Glutamatergic neuron (in vitro differentiated cells): ENCODE measurements at places on chromosomes 6 and 20. TPM values are rescaled to one million over a fixed set of nuclear protein-coding genes. Genes with fewer than 3 reads are reported as not detected.
A peak's percentile ranks its signal among the peaks of the same experiment; 100 is the strongest.

DNA sequence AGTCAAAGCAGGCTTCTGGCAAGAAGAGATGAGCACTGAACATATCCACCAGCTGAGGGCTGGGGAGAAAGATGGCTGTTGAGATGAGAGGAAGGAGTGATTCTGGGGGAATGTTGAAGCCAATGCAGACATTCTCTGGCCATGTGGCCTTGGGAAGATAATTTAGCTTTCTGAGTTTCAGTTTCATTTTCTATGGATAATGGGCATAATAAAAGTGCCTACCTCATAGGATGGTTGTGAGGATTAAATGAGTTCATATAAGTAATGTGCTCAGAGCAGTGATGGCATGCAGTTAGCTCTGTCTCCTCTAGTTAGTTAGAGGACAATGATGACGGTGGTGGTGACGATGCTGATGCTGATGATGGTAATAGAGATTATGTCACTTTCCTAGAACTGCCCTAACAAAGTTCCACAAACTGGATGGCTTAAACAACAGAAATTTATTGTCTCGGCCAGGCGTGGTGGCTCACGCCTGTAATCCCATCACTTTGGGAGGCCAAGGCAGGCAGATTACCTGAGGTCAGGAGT is 18.5 kb upstream of the KCNK5 start:
- no peak for DNase-seq
- no peak overlapping the region for H3K4me3 ChIP-seq
- no peaks in the 10 kb centered on the region for H3K4me1 ChIP-seq
- no peaks in the 10 kb centered on the region for H3K36me3 ChIP-seq

GRCh38 chr20:63004607-63005364 is 2.0 kb downstream of the BHLHE23 start:
- peaks cover 7% of the 10 kb centered on the region for H3K27me3 ChIP-seq
- H3K36me3 ChIP-seq, result peaks cover 10% of the 10 kb centered on the region
- peak; percentile 63 for DNase-seq
- H3K27ac ChIP-seq, result peak overlapping the region; percentile 70
- H3K4me1 ChIP-seq, result peaks cover 21% of the 10 kb centered on the region
- peak overlapping the region; percentile 94 for H3K4me3 ChIP-seq

GRCh38 chr6:75201021-75201420 is 4.8 kb downstream of the COL12A1 start:
- H3K36me3 ChIP-seq, result no peaks in the 10 kb centered on the region
- peaks cover 4% of the 10 kb centered on the region for H3K4me1 ChIP-seq
- no peak overlapping the region for H3K27ac ChIP-seq
- no peak for DNase-seq
- no peak overlapping the region for H3K4me3 ChIP-seq
- peaks cover 20% of the 10 kb centered on the region for H3K27me3 ChIP-seq

DNA sequence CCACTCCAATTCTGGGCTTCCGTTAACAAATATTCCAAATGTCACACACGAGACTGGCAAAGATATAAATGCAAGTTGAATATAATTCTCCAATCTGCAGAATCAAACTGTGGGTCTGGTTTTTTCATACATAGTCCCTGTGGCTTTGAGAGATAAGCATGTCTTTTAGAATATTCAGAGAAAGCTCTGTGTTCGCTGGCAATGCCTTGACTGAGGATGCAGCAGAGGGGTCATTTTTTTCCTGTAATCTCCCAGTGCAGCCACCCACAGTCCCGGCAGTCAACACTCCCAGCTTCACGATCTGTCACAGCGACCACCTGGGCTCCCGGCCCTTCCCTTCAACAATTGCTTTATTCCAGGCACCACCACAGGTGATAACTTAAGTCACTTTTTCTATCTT is 30.5 kb downstream of the MUC22 start:
- H3K27me3 ChIP-seq, result peaks cover 5% of the 10 kb centered on the region
- no peaks in the 10 kb centered on the region for H3K36me3 ChIP-seq
- H3K27ac ChIP-seq, result no peak overlapping the region
- H3K4me1 ChIP-seq, result peaks cover 20% of the 10 kb centered on the region

- no peak overlapping the region for H3K27ac ChIP-seq
- H3K4me1 ChIP-seq, result peaks cover 5% of the 10 kb centered on the region
- H3K4me3 ChIP-seq, result no peak overlapping the region
Measured at GRCh38 chr6:125432963-125433362, 131.2 kb upstream of the HDDC2 start.

GRCh38 chr20:46199198-46199597 is 81.1 kb downstream of the CD40 start:
- H3K27ac ChIP-seq, result no peak overlapping the region
- DNase-seq, result peak; percentile 54
- H3K36me3 ChIP-seq, result peaks cover 6% of the 10 kb centered on the region
- peaks cover 17% of the 10 kb centered on the region for H3K4me1 ChIP-seq

- peak overlapping the region; percentile 90 for H3K27ac ChIP-seq
- DNase-seq, result no peak
- peaks cover 33% of the 10 kb centered on the region for H3K4me1 ChIP-seq
- peaks cover 5% of the 10 kb centered on the region for H3K36me3 ChIP-seq
Measured at GRCh38 chr6:119182216-119182803, 103.8 kb upstream of the FAM184A start.

GRCh38 chr20:40317156-40317790 is 371.8 kb downstream of the MAFB start:
- no peak for DNase-seq
- H3K27ac ChIP-seq, result no peak overlapping the region
- H3K4me3 ChIP-seq, result no peak overlapping the region

- no peak for DNase-seq
- no peak overlapping the region for H3K27ac ChIP-seq
- H3K36me3 ChIP-seq, result no peaks in the 10 kb centered on the region
Measured at GRCh38 chr6:139597771-139598755, 223.6 kb upstream of the CITED2 start.

DNA sequence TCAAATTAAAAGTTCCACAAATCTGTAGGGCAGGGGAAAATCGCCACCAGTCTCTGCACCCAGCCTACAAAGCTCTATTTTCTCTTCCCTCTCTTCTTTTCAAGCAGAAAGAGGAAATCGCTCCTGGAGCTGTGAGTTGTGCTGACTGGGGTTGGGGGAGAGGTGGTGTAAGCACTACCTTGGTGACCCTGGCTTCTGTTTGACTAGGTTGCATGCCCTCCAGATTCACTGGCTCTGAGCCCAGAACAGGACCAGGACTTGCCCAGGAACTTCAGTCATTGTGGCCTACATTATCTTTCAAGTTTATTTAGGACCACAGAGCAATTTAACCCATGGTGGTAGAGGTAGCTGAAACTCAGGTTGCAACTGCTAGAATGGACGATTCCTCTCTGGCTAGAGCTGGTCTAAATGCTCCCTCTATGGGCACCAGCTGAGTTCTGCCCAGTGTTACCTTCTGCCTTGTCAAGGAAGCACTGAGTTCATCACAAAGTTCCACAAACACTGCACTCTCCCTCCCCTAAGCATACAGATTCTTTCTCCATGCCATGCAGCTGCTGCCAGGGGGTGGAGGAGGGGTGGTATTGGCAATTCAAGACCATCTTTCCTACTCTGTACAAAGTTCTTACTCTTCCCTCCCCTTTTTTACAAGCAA is 122.0 kb upstream of the BMP5 start:
- H3K36me3 ChIP-seq, result peaks cover 11% of the 10 kb centered on the region
- H3K27ac ChIP-seq, result no peak overlapping the region
- H3K4me1 ChIP-seq, result no peaks in the 10 kb centered on the region
- no peak for DNase-seq
- no peaks in the 10 kb centered on the region for H3K27me3 ChIP-seq
- H3K4me3 ChIP-seq, result no peak overlapping the region

DNA sequence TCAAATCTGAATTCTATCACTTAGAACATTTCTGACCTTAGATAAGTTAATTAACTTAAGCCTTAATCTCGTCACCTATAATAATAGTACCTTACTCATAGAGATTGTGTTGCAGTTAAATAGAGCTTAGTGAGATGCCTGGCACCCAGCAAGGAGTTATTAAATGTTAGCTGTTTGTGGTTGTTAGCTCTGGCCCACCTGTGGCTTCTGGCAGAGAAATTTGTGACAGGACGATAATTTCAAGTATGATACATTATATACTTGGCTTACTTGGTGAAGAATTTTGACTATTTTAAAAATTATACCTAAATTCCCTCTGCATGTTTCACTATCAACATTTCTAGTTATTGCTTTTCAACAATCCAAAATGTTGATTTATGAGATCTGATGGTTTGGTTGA is 102.9 kb upstream of the CEP162 start:
- no peaks in the 10 kb centered on the region for H3K36me3 ChIP-seq
- H3K27ac ChIP-seq, result no peak overlapping the region
- H3K27me3 ChIP-seq, result no peaks in the 10 kb centered on the region
- no peaks in the 10 kb centered on the region for H3K4me1 ChIP-seq

DNA sequence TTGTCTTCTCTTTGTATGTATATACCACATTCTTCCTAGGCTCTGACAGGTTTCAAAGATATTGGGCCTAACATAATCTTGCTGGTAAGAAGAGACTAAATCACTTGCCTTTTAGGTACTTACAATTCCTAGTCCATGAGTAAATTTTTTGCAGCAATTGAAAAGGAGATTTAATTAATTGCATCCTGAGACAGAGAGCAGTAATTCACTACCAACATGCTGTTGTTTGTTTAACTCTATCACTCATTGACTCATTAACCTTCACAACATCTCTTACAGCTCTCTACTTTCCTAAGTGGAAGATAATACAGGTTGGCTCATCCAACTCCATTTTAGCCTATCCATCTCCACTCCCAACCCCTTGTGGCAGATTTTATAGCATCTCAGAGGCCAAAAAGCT is 280.4 kb downstream of the ALDH8A1 start:
- DNase-seq, result no peak
- no peaks in the 10 kb centered on the region for H3K4me1 ChIP-seq
- no peaks in the 10 kb centered on the region for H3K27me3 ChIP-seq
- H3K4me3 ChIP-seq, result no peak overlapping the region
- no peaks in the 10 kb centered on the region for H3K36me3 ChIP-seq
- no peak overlapping the region for H3K27ac ChIP-seq

DNA sequence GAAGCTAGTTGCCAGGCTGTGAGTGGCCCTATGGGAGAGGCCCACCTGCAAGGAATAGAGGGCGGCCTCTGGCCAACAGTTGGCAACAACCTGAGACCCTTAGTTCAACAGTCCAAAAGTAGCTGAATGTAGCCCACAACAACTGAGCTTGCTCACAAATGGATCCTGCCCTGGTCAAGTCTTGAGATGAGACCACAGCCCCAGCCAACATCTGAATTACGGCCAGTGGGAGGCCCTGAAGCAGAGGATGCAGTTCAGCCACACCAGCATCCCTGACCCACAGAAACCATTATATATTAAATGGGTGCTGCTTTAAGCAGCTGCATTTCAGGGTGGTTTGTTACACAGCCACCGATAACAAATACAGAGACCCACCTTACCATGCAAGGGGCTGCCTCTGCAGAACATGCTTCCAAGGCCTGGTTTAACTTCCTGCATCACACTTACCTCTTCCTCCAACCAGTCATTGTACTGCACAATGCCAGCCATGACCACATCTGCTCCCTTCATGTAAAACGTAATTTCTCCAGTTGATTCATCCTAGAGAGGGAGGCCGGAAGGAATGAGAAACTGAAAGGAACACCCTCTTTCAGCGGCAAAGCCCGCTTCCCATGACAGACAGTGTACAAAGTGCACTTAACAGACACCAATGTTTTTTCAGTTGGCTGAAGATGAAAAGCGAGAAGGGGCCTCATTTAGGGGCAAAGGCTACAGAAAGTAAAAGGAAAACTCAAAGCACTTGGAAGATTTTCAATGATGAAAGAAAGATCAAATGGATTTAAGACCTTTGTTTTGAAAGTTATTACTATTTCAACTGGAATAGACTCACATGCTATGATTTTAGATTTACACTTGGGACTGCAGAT is 86.2 kb upstream of the NFATC2 start:
- no peak overlapping the region for H3K4me3 ChIP-seq
- no peak overlapping the region for H3K27ac ChIP-seq
- no peaks in the 10 kb centered on the region for H3K27me3 ChIP-seq
- peaks cover 2% of the 10 kb centered on the region for H3K4me1 ChIP-seq
- DNase-seq, result no peak

- H3K27me3 ChIP-seq, result peaks cover 2% of the 10 kb centered on the region
- no peak for DNase-seq
- H3K4me3 ChIP-seq, result no peak overlapping the region
- no peaks in the 10 kb centered on the region for H3K36me3 ChIP-seq
Measured at GRCh38 chr20:32972181-32973076, 31.8 kb downstream of the SUN5 start.

GRCh38 chr6:41119508-41119907 is 34.6 kb downstream of the TREML1 start:
- no peak overlapping the region for H3K27ac ChIP-seq
- peaks cover 6% of the 10 kb centered on the region for H3K4me1 ChIP-seq
- H3K27me3 ChIP-seq, result no peaks in the 10 kb centered on the region
- no peak overlapping the region for H3K4me3 ChIP-seq
- H3K36me3 ChIP-seq, result no peaks in the 10 kb centered on the region
- no peak for DNase-seq

DNA sequence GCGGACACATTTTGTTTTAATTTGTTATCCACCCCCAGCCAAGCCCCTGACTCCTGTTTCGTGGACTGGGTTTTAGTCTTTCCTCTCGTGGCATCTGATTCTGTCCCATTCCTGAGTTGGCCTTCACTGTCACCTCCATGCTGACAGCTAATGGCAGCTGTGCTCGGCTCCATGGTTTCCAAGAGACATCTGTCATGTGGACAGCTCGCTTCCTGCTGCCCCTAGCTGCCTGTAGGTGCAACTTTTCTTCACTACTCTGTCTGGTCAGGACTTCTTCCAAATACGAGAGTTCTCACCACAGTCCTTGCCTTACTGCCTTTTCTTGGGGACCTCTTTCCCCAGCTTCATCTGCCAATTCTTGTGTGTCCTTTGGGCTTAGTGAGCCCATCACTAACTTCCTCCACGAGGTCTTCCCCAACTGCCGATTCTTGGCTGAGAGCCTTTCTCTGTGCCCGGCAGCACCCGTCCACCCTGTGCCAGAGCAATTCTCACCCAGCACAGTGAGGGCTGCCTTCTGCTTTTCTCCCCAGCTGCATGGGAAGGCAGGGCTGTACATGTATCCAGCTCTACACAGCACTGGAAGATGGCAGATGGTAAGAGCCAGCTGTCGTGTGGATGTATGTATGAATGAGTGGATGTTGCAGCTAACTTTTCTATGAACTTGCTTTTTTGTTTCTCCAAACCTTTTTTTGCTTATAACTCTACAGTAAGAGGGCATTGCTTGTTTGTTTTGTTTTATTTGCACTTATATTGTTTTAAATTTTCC is 140.4 kb downstream of the F13A1 start:
- no peaks in the 10 kb centered on the region for H3K36me3 ChIP-seq
- H3K4me3 ChIP-seq, result peak overlapping the region; percentile 43
- peaks cover 21% of the 10 kb centered on the region for H3K4me1 ChIP-seq
- peak; percentile 31 for DNase-seq
- peaks cover 8% of the 10 kb centered on the region for H3K27me3 ChIP-seq

GRCh38 chr6:40710626-40711330 is 123.6 kb upstream of the LRFN2 start:
- H3K36me3 ChIP-seq, result peaks cover 12% of the 10 kb centered on the region
- peaks cover 25% of the 10 kb centered on the region for H3K4me1 ChIP-seq
- H3K4me3 ChIP-seq, result no peak overlapping the region
- H3K27me3 ChIP-seq, result peaks cover 5% of the 10 kb centered on the region
- no peak overlapping the region for H3K27ac ChIP-seq

Gene PAK5
- 6.8 TPM for total RNA-seq

Gene SLC16A10
- total RNA-seq, result 4.1 TPM

Gene WFDC12
- not detected for total RNA-seq

Gene PACSIN1
- total RNA-seq, result 0.47 TPM

Gene COL12A1
- 2.4 TPM for total RNA-seq

Gene CLVS2
- total RNA-seq, result 18.6 TPM

Gene PGC
- total RNA-seq, result not detected
